ENCODE measurements at places on chromosomes 6 and 20. TPM values are rescaled to one million over a fixed set of nuclear protein-coding genes. Genes with fewer than 3 reads are reported as not detected.

Gene LGSN
- not detected for total RNA-seq

Gene PKIG
- 240 TPM for total RNA-seq

Gene SYCP2L
- not detected for total RNA-seq

Gene NRN1
- 23.5 TPM for total RNA-seq

Gene VNN1
- under 0.01 TPM for total RNA-seq

Gene PEX6
- 27.7 TPM for total RNA-seq

Gene PEX7
- total RNA-seq, result 6.9 TPM

Gene MDN1
- 26.4 TPM for total RNA-seq

Gene POM121L2
- total RNA-seq, result not detected

Gene MAS1
- not detected for total RNA-seq

Gene OVOL2
- not detected for total RNA-seq

Gene SLC24A3
- 0.19 TPM for total RNA-seq

Gene TRIM31
- total RNA-seq, result not detected

Gene SLC52A3
- total RNA-seq, result not detected

Gene MYO6
- total RNA-seq, result 31.9 TPM

Gene CYP24A1
- not detected for total RNA-seq

Gene CTCFL
- not detected for total RNA-seq

Gene COL19A1
- not detected for total RNA-seq

Gene LAMP5
- not detected for total RNA-seq

Gene TMEM74B
- 1.6 TPM for total RNA-seq

Gene SLC32A1
- not detected for total RNA-seq

Gene B3GAT2
- total RNA-seq, result not detected

Gene PPDPF
- 14.5 TPM for total RNA-seq

Gene ABHD16B
- not detected for total RNA-seq

Data from endothelial cell of coronary artery (primary cell).